Fibroblast of skin of left biceps (primary cell): ENCODE measurements at places on chromosomes 16 and 17.

GRCh38 chr17:73481676-73482075, 162.6 kb downstream of the SDK2 start:
- no peak for DNase-seq

GRCh38 chr16:84247331-84247730, 7.5 kb upstream of the KCNG4 start:
- DNase-seq: no peak

- DNase-seq: no peak
These were observed 3.0 kb downstream of the SLC35G3 start for GRCh38 chr17:35191001-35191695.

DNA sequence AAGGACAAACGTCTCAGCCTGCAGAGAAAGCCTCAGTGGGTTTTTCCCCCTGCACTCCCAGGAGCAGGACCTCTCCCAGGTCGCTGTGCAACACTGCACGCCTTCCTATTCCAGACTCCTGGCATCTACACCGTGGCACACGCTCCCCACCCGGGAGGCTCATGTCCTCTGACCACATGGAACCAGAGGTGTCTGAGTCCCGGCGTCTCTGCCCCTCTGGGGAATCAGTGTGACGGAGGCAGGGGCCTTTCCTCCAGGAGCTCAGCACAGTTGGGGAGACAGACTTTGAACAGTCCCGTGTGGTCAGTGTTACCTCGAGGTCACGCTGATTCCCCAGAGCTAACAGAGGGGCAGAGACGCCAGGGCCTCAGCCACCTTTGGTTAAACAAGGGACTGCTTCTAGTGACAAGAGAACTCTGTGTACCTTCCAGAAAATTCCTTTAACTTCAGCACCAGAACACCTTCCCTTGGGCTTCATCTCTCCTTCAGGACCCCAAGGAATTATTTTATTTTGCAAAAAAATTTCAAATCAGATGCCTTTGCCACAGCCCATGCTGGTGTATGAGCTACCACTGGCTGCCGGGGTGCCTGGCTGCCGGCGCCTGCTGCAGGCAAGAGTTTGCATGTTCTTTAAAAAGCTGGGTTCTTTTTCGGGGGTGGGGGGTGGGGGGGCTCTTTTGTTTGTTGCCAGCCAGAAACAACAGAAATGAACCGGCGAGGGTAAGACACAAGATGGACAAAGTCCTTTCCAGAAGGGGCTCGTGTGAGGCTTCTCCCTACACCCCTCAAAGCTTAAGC, 6.6 kb downstream of the CANT1 start:
- DNase-seq: no peak

DNA sequence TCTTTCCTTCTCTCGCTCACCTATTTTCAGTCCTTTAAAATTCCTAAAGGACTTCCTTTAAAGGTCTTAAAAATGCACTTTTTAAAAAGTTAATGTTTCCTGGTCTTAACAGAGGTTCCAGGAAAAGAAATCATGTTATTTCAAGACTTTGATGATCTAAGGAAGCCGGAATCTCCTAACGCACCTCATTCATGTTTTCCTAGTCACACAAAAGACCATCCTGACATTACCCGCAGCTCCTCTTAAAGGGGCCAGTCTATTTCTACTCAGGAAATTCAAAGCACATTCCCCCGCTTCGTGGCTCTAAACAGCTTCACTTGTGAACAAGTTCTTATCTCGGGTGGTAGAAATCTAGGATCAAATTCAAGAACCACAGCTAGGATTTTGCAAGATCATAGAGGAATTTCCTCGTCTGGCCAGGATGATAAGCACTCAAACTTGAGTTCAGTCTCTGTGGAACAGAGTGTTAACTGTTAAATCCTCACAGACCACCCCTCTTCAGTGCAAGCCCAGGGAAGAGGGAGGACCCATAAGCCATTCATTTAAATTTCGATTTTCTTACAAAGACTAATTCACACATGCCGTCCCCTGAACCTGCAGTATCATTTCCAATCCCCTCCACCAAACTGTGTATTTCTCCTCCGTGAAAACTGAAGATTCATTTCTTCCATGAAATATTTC, 137.1 kb upstream of the AXIN2 start:
- DNase-seq: no peak

GRCh38 chr17:73423159-73423715, 111.4 kb upstream of the CDC42EP4 start:
- DNase-seq: no peak

DNA sequence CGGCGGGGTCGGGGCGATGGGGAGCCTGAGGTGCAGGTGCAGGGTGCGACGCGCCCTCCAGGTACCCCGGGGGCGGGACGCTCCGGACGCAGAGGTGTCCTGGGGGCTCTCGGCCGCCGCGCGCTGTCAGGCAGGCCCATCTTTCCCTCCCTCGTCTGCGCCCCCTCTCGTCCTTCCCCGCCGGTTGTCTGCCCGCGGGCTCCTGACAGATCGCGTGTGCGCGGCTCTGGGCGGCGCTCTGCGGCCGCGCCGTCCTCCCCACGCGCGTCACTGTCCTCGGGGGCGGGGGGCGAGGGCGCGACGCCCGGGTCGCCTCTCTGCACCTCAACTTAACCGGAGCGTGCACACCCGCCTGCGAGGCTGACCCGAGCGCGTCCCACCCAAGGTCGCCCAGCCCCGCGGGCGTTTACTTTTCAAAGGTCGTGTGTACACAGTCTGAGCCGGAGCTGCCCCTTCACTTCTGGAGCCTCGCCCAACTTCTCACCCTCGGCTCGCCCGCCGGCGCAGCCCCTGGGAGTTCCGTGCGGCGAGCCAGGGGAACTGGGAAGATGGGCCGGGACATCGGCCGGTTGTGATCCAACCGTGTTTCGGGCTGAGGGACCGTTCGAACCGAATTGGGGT, 512 bp downstream of the AKAP1 start:
- DNase-seq: no peak

DNA sequence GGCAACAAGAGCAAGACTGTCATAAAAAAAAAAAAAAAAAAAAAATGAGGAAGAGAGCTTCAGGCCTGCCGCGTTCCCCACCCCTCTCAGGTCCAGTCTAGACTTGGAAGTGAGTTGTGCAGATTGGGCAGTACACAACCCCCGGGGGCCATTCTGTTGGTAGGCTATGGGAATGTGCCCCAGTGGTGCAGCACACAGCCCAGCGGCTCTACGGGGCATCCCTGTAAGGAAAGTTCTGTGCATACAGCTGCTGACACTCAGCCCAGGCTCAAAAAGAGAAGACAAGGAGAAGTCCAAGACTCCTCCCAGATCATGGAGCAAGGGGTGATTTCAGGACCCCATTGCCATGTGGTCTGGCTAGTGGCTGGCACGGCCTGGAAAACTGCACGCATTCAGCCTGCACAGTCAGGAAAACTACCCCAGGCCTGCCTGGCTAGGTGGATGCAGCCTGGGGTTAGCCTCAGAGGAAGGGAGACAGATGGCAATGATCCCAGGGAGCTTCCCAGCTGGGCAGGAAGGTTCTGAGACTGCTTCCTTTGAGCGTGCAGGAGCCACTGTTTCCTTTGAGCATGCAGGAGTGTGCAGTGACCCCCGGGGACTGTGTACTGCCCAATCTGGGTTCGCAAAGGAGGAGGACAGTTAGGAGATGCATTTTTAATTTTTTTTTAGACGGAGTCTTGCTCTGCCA, 44.8 kb downstream of the PECAM1 start:
- DNase-seq: no peak

DNA sequence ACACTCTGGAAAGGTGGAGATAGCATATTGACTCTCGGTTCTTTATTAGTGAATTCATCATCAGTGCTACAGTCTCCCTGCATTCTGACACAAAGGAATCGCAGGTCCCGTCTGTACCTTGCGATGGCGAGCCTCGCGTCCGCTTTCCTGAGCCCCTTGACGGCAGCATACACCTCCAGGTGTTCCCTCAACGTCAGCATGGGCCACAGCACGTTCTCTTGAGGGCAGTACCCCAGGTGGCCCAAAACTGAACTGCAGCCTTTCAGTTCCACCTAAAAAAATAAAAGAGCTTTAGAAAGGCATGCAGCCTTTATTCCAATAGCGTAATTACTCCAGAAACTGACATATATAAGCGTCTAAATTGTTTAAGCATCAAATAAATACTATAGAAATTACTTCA, 24.2 kb upstream of the ABCA9 start:
- DNase-seq: no peak

DNA sequence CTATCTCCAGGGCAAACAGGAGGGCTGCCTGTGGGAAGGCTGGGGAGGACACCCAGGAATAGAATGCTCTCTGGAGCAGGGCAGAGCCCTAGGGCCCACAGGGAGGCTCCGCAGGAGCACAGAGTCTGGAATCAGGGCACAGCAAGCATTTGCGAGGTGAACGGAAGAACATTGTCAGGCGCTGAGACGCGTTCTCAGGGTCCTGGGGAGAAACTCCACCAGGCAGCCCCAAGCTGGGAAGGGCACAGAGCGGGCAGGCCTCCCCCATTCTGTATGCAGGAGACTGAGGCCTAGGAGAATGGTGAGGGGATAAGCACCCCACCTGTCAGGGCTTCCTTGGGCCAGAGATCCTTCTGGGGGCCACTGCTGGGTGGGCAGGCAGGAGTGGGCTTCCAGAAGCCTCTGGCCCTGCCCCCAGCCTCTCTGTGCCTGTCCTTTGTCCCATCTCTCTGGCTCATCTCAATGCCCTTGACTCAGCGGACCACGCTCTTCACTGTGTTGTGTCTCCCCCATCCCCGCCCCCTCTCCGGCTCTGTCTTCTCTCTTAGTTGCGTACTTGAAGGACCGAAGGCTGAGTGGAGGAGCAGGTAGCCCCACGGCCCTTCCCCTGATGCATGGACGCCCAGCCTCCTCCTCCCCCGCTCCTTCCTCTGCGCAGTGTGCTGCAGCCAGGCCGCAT, 5.1 kb upstream of the SETD6 start:
- no peak for DNase-seq
